ACHN (cell line): ENCODE measurements at places on chromosomes 1 and 21.

GRCh38 chr1:58551186-58552140 lies 4.9 kb upstream of the OMA1 start:
- no peak for DNase-seq

DNA sequence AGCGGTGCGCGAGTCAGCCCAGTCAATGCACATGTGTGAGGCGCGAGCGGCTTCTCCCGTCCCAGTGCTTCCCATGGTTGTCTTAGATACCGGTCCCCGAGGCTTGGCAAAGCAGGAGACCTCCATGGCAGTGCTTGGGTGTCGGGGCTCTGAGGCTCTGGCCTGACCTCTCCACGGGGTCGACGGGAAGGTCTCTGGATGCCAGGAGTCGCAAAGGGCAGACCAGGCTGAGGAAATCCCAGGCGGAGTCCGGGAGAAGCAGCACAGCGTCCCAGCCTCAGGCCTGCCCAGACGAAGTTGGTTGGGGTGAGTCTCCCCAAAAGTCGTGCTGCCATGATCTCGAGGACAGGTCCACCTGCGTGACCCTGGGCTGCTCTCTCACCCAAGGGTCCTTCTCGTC lies 3881.6 kb downstream of the SRGAP2C start:
- DNase-seq: no peak

DNA sequence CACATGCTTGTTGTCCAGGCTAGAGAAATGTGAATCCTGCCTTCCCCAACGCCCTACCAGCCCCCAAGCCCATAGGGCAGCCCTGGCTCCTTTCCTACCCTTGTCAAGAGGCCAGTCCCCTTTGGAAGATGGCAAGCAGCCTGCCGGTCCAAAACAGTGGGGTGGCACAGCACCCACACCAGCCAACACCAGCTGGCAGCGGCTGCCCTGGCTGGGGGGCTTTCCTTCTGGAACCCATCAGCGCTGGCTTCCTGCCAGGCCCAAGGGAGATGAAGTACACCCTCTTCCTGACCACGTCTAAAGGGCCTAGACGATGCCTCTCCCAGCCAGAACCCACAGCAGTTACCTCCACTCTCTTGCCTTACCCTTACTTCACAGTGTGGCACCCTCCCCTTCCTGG lies 24.2 kb downstream of the KCNN3 start:
- DNase-seq: no peak

DNA sequence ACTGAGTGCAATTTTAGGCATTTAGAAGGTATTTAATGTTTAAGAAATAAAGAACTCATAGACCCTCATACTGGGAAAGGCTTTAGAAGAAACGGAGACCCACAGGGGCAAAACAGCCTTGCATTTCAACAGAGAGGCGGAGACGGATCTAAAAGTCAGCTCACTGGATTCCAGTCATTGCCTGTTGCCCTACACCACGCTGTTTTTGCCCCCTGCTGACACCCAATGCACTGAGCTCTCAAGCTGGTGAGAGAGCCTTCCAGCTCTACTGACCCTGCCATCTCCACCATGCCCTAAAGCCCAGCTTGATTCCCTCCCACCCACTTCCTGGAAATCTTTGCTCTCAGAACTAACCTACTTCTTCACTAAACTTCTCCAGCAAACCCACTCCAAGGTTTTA lies 7.2 kb upstream of the TRAF3IP3 start:
- DNase-seq: no peak

GRCh38 chr1:84701376-84701775 lies 11.1 kb upstream of the SSX2IP start:
- DNase-seq: no peak

DNA sequence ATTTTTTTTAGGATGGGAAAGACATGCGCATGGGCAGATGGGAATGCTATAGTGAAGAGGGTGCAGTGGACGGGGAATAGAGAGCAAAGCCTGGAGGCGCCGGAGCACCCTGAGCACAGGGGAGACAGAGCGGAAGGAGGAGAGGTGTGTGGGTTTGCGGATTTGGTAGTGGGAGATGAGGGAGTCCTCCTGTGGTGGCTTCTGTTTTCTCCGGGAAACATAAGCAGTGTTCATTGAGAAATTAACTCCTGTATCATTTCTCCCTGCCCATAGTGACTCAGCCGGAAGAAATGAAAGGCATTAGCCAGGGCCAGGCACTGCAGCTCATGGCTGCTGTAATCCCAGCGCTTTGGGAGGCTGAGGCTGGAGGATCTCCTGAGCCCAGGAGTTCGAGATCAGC lies 4.7 kb upstream of the PTPRF start:
- peak; percentile 61 for DNase-seq

DNA sequence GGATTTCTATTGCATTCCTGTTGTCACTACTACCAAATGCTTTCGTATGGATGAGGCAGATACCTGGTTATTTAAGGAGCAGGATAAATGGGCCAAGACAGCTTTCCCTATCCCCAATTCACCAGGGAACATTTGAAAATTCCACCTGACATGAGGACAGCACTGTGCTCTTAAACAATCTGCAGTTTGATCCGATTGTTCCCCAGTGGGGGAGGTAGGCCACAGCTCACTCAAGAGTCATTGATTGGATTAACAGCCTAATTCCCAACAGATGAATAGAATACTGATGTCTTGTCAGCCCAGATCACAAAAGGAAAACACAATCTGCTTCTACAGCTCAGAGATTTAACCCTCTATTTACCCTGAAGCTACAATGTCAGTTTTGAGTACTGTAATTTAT lies 123.9 kb downstream of the LHX4 start:
- no peak for DNase-seq

DNA sequence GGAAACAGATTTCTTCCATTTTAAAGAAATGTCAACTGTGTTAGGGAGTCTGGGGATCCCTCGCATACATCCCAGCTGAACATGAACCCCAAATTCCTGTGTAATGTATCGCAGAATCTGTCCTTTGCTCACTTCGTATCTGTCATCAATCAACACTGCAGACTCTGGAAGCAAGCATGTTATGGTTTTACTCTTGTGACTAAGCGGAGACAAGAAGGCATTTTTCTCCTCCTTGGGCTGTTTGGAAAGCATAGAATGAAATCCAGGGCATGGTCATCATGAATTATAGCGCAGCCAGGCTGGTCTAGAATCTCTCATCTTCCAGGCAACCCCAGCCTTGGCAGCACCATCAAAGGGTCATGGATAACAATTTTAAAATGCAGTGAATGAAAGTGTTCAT lies 290.2 kb downstream of the KIF26B start:
- no peak for DNase-seq

- peak; percentile 46 for DNase-seq
Observed at GRCh38 chr1:107572674-107573211, 392.2 kb downstream of the VAV3 start.

DNA sequence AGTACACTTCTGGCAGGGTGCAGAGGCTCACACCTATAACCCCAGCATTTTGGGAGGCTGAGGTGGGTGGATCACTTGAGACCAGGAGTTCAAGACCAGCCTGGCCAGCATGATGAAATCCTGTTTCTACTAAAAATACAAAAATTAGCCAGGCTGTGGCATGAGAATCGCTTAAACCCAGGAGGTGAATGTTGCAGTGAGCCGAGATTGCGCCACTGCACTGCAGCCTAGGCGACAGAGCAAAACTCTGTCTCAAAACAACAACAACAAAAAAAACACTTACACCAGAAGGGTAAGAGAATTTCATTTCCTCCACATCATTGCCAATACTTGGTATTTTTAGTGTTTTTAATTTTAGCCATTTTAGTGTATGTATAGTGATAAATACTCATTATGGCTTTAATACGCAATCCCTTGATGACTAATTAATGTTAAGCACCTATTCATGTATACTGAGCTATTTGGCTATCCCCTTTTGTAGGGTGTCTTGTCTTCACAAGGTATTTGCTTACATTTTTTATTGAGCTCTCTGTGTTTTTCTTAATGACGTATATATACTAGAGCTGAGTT lies 77.1 kb upstream of the TNR start:
- no peak for DNase-seq

- no peak for DNase-seq
Observed at GRCh38 chr1:21509351-21510112, at the start of gene ALPL. ALPL (plus strand) TSS chr1:21509423; CDS start chr1:21554082, 44,659 bp downstream.

- no peak for DNase-seq
Observed at GRCh38 chr1:33578557-33579448, 106.4 kb downstream of the ZSCAN20 start.

GRCh38 chr1:217861658-217862057 lies 230.5 kb downstream of the SPATA17 start:
- DNase-seq: no peak

DNA sequence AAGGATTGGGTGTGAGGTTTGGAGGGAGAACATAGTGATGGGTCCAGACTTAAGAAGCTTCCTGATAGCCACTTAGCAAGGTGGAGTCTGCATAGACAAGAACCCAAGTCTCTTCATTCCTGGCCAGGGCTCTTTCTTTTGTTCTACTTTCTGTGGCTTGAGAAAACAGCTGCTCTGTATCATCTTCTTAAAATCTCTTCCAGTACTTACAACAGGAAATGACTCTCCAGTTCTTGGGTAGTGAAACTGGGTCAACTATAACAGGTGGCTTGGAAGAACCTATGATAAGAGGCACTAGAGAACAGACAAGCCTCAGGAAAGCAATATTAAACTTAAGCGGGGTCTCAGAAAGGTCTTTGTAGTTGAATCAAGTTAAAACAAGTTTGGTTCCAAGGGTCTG lies 148.1 kb upstream of the USP24 start:
- DNase-seq: no peak

- no peak for DNase-seq
Observed at GRCh38 chr21:34364921-34365320, 1.1 kb downstream of the KCNE2 start.

- DNase-seq: peak; percentile 92
Observed at GRCh38 chr1:214581785-214582184, 21.2 kb upstream of the CENPF start.
